ENCODE measurements at places on chromosomes 5 and 9.

DNA sequence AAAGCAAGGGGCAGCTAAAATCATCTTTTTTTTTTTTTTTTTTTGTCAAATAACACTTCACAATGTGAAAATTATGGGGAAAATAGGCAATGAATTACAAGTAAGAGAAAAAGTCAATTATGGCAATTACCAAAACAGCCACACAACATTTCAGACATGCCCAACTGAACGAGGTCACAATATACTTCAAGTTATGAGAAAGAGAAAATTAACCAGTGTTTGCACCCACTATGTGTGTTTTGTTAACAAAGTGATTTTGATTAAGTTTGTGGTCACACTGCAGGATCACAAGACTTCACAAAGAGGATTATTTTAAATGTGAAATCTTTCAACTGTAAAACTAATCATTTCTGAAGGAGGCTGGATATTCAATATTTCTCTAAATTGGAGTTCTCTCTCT, 1032.8 kb upstream of the DMAC1 start:
- no peak for DNase-seq

DNA sequence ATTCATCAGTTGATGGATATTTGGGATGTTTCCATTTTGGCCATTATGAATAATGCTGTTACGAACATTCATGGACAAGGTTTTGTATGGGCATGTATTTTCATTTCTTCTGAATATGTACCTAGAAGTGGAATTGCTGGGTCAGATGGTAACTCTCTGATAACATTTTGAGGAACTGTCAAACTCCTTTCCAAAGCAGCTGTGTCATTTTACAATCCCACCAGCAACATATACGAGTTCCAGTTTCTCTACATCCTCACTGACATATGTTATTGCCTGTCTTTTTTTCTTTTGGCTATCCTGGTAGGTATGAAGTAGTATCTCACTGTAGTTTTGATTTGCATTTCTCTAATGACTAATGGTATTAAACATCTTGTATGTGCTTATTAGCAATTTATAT, 86.7 kb downstream of the PRKACG start:
- DNase-seq, result no peak

DNA sequence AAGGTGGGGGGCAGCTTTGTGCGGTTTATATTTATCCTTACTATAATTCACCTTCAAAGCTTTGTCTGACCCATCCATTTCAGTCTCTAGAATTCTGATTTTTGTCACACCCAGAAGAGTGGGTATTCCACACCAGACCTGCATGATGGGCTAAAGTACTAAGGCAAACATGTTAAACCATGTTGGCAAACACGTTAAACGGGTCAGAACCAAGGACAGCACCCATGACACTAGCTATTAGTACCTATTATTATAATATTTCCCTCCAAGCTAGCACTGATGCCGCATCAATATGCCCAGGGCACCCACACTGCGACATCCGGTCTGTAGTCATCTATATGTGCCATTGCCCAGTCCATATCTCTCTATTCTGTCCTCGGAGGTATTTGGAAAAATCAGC, 104.7 kb downstream of the FBXW11 start:
- no peak for DNase-seq

GRCh38 chr5:179908528-179908927, 831 bp upstream of the TBC1D9B start:
- no peak for DNase-seq

GRCh38 chr5:111953351-111954127, 196.5 kb upstream of the NREP start:
- DNase-seq, result peak; percentile 97

- no peak for DNase-seq
Measured at GRCh38 chr9:108269371-108269770, 586.4 kb downstream of the ACTL7B start.
